ENCODE measurements at places on chromosomes 12 and 14. TPM values are rescaled to one million over a fixed set of nuclear protein-coding genes. Genes with fewer than 3 reads are reported as not detected.

Gene TMEM63C
- total RNA-seq = 5.1 TPM

Gene AMN
- 0.29 TPM for total RNA-seq

DNA sequence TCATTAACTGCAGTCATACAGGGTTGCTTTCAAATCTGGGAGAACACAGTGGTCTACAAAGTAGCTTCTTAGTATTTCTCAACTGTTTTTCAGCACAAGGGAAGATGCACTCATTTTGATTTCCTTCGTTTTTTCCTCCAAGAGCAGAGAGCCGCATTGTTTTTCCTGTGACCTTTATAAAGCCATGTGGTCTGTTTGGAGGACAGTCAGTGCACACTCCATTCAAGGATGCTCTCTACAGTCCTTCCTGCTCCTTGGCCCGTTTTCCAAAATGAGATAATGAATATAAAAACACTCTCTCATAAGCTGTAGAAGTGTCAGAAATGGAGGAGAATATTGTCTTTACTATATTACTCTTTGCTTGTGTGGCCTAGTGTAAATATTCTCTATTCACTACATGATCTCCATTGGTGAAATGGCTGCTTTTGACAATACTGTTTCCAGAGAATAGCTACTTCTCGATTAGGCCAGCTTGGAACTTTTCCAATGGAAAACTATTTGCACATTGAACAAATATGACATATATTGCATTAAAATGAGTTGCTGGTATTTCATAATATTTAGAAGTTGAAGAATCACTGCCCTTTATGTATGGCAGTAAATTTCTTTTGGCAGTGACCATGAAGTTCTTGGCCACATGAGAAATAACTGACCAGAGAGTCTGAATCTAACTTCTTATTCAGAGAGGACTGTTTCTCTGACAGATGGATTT lies 393.1 kb upstream of the RGS6 start:
- peak; percentile 9 for DNase-seq

DNA sequence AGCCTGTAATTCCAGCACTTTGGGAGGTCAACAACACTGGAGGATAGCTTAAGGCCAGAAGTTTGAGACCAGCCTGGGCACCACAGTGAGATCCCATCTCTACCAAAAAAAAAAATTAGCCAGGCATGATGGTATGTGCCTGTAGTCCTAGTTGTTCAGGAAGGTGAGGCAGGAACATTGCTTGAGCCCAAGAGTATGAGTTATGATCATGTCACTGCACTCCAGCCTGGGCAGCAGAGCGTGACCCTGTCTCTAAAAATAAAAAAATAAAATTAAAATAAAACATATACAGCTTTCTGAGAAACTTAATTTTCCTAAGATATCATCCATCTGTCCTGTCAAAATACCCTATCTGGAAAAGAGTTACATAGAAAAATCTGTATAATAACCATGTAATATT lies 38.9 kb downstream of the EML5 start:
- no peak for DNase-seq

All from MCF 10A (cell line).